NCI-H1092 (cell line): ENCODE measurements at places on chromosomes 16 and 17.

DNA sequence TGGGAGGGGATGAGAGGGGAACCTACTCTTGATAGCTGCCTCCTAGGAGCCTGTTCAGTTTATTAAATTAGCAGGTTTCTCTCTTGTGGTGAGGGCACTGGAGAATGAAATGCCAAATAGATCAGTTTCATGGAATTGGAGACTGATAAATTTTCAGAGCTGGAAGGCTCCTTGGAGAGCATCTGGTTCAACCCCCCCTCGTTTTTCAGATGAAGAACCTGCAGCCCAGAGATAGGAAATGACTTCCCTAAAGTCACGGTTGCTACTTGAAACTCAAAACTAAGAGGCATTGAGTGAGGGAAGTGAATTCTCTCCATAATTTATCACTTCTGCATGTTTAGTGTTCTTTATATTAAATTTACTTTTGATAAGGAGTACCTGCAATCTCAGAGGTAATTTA lies 366.0 kb upstream of the CCL2 start:
- DNase-seq, result no peak

- DNase-seq, result no peak
These were observed 6.3 kb upstream of the XPO6 start for GRCh38 chr16:28218109-28218508.

- no peak for DNase-seq
These were observed 36.4 kb downstream of the GPT2 start for GRCh38 chr16:46920402-46921068.

DNA sequence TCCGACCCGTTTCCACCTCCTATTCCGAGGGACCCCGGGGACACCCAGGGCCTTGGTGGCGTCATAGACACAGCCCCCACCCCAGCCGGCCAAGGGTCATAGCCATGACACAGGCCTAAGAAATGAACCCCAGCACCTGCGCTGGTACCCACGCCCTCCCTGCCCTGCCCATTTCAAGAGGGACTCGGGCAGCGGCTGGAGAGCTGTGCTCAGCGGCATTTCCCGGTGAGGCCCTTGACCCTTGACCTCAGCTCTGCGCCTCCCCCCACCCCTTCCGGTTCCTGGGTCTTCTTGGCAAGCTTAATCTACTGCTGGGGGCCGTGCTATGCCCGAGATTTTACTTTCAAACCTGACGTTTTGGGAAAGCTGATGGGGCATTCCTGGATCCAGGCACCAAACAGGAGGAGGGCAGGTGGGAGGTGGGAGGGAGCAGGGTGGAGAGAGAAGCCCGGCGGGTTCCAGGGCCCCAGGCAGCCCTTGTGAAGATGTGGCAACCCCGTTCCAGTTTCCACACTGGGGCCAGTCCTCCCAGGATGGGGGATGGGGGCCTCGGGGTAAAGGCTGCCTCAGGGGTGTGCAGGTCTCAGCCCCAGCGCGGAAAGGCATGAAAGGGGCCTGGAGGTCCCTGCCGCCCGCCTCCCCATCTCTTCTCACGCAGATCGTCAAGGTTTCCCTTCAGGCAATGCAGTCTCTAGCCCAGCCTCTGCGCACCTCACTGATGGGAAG lies at the start of gene SLC22A31:
Gene SLC22A31, minus strand, starts transcription at position 414 of the 726 bp plus-strand sequence. Its CDS starts 36 bp downstream, at position 378.
- no peak for DNase-seq

GRCh38 chr16:89261691-89262563 lies 44.4 kb downstream of the ZNF778 start:
- no peak for DNase-seq

GRCh38 chr17:82371333-82372248 lies at the start of gene UTS2R:
Gene UTS2R, plus strand, starts transcription at chr17:82371765. Its CDS starts 2,560 bp downstream, at chr17:82374325.
- DNase-seq, result no peak

DNA sequence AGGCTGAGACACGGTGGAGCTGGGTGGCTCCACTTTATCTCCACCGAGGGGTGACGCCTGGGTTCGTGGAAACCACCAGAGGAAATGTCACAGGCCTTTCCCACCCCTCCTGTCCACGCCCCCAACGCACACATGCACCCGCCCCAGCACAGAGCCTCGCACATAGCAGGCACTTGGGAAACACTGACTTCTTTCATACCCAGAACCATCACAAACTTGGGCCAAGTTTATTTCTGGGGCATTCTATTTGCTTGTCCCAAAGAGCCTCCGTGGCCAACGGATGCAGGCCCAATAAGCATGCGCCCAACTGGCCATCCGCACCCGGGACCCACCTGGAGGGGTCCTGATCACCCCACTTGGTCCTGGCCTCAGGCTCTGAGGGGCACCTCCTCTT lies 3.3 kb downstream of the BCAR1 start:
- DNase-seq, result no peak

GRCh38 chr16:49478107-49478506 lies 104.5 kb downstream of the C16orf78 start:
- DNase-seq, result no peak

DNA sequence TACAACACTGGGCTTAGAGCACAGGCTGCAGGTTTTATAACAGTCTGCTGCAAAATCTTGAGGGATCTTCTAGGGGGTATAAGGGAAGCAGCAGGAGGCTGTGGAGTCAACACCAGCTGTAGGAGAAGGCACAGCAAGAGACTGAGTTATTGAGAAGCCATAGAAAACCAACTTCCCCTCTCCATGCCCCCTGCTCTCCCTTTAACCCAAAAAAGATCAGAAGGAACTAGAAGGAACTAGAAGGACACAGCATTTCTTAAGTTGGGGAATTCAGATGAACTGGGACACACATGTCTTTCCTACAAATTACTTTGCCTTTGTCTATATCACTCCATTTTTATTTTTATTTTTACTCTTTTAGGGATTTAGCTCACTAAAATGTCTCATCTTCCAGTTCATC lies 6.2 kb upstream of the CCL18 start:
- no peak for DNase-seq

DNA sequence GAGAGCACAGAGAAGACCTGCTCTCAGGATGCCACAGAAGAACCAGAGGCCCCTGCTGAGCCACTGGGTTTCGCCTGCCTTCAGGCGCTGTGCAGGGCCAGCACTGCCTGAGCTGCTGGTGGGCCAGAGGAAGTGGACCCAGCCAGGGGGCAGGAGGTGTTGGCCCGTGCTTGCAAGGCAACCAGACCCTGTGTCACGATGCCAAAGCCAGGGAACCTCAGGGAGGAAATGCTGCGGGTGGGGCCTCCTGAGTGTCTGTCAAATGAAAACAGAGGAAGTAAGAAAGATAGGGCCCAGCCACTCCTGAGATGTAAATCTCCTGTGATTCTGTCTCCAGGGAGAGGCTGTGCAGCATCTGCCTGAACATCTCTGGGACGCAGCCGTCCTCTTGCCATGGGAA lies 58.1 kb upstream of the ADORA2B start:
- DNase-seq, result no peak

DNA sequence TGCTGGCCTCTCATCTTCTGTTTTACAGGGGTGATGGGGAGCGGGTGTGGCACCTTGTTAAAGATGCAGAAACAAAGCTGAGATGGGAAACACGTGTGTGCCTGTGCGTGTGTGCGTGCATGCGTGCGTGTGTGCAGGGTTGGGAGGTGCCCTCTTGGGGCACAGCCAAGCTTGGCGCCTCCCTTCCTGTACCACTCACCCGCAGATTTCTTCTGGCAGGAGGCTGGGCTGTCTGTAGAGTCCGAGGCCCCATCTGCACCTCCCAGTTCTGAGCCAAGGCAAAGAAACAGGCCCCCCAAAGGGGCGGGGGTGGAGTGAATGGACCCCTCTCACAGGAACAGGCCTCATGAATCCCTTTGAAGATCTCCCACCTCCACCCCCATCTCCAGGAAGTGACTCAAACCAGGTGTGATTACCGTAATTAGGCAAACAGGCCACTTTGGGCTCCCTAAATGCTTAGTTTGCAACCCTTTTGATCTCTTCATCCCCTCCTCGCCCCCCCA lies 20.9 kb downstream of the TNS4 start:
- DNase-seq, result no peak

- DNase-seq, result no peak
These were observed 804 bp downstream of the CRYM start for GRCh38 chr16:21277045-21277926.

- no peak for DNase-seq
These were observed 48.5 kb downstream of the RPTOR start for GRCh38 chr17:80593181-80593580.

DNA sequence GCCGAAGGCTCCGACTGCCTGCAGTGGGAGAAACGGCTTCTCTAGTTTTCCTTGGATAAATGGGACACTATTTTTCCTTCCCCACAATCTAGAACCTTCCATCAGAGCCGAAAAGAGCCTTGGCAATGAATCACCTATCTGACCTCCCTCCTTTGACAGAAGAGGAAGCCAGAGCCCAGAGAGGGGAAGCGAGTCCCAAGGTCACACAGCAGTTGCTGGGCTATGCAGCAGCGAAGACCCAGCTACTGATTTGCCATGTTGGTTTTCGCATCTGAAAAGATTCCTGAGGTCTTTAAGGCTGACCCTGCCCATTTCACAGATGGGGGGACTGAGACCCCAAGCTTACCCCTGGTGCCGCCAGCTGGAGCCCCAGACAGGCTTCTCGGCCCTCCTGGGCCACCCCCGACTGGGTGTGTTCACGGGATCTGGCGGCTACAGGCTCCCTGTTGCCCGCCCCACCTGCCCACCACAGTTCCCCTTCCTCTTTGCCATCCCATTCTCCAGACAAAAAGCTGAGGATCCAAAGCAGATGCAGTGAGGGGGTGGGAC lies 45.9 kb downstream of the RAI1 start:
- no peak for DNase-seq

- no peak for DNase-seq
These were observed 2.7 kb downstream of the PLEKHH3 start for GRCh38 chr17:42673885-42674754.

DNA sequence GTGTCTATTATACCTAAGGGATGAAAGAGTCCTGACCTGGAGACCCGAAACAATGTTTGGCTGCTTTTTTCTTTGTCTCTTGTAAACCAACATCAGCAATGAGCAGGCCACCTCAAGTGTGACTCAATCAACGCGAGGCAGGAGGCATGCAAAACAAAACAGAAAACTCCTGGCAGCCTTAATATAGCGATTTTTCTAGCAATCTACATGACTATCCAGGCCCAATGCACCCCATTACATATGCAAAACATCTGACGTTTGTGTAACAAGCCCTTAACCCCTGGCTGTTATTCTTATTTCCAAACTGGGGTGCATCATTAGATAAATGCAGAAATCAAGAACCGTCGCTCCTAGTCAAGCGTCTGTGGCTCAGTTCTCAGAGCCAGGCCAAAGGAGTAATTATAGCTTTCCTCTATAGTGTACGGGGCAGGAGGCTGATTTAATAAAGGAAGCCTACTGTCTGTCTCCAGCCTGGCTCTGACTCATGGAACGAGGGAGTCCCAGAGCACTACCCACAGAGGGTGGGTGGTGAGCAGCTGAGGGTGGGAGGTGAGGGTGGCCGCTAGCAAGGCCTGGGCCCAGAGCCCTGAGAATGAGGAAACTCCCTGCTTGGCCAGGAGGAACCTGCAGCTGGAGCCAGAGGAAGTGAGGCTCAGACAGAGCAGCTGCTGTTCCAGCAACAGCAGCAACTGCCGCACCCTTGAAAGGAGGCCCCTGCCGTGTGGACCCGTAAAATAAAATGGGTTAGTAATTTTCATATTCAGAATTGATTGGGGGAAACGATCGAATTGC lies 43.9 kb downstream of the CHD9 start:
- DNase-seq, result peak; percentile 80

- DNase-seq, result no peak
These were observed 21.1 kb downstream of the CDR2 start for GRCh38 chr16:22353191-22353919.

GRCh38 chr17:27091043-27091497 lies 202.8 kb upstream of the WSB1 start:
- DNase-seq, result no peak

- DNase-seq, result no peak
These were observed 32.2 kb downstream of the MPHOSPH6 start for GRCh38 chr16:82137822-82138167.

DNA sequence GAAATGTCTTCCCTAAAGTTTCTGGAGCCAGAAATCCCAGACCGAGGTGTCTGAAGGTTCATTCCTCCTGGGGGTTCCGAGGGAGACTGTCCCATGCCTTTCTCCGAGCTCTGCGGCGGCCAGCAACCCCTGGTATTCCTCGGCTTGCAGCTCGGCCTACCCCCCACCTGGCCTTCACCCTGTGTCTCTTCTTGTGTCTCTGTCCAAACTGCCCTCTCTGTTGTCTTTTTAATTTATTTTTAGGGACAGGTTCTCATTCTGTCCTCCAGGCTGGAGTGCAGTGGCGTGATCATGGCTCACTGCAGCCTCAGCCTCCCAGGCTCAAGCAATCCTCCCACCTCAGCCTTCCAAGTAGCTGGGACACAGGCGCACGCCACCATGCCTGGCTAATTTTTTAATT lies 211.7 kb downstream of the SEC14L1 start:
- DNase-seq, result no peak

- DNase-seq, result no peak
These were observed 29.8 kb downstream of the ITGAE start for GRCh38 chr17:3771140-3771539.

GRCh38 chr17:46171939-46172338 lies 21.3 kb downstream of the KANSL1 start:
- DNase-seq, result no peak

DNA sequence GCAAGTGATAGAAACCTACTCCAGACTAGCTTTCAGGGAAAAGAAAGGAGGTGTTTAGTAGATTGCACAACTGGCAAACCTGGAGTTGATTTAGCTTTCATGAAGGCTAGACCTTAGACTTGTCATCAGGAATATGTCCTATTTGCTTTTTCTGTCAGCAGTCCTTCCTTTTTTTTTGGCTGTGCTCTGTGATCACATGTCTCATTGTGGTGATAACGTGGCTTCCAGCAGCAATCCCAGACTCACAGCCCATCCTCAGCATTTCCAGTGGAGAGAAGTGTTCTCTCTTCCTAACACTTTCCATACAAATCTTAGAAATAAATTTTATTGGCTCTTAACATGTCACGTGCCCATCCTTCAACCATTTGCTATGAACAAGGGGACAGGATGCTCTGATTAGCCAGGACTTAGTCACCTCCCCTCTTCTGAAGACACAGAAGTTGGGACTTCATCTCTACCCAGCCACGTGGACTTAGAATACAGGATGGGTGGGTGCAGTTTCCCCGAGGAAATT lies 74.7 kb downstream of the CDH13 start:
- no peak for DNase-seq

DNA sequence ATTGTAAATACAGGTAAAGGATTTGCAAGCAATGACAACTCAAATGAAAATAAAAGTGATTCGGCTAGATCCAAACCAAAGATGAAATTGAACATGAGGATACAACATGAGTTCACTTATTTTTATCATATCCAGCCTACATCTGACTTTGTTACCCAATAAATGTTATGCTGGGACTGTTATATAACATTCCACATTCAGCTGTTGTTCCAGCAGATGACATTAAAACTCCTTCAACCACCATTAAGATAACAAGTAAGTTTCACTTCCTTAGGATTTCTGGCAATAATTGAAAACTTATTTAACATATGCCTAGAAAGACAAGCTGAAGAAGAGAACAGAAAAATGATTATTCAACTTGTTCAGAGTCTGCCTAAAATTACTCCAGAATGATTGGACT lies 729.4 kb downstream of the CDH11 start:
- no peak for DNase-seq

GRCh38 chr17:71792966-71793365 lies 327.9 kb upstream of the SOX9 start:
- no peak for DNase-seq

GRCh38 chr17:31845291-31845690 lies 13.8 kb downstream of the COPRS start:
- no peak for DNase-seq
